ENCODE measurements at places on chromosomes 12 and 14.
A peak's percentile ranks its signal among the peaks of the same experiment; 100 is the strongest.

DNA sequence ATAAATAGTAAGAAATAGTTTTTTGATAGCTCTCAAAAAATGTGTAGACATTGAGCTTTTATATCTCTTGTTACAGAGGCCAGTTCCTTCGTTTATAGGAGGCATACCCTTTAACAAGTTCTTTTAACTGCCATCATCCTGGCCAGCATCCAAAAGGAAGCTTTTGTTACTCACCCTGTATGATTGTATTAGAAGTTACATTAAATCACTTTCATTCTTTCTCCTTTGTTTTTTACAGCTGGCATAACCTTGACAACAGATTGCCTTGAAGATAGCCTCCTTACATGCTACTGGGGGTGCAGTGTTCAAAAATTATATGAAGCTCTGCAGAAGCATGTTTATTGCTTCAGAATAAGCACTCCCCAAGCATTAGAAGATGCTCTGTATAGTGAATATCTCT lies 20.1 kb downstream of the CGRRF1 start:
- DNase-seq, result no peak

- no peak for DNase-seq
These were observed 1.8 kb downstream of the OTOGL start for GRCh38 chr12:80101126-80101525.

- DNase-seq, result no peak
These were observed 219.7 kb upstream of the BTG1 start for GRCh38 chr12:92365333-92365732.

- no peak for DNase-seq
These were observed 7.9 kb upstream of the CMKLR1 start for GRCh38 chr12:108346727-108347710.

DNA sequence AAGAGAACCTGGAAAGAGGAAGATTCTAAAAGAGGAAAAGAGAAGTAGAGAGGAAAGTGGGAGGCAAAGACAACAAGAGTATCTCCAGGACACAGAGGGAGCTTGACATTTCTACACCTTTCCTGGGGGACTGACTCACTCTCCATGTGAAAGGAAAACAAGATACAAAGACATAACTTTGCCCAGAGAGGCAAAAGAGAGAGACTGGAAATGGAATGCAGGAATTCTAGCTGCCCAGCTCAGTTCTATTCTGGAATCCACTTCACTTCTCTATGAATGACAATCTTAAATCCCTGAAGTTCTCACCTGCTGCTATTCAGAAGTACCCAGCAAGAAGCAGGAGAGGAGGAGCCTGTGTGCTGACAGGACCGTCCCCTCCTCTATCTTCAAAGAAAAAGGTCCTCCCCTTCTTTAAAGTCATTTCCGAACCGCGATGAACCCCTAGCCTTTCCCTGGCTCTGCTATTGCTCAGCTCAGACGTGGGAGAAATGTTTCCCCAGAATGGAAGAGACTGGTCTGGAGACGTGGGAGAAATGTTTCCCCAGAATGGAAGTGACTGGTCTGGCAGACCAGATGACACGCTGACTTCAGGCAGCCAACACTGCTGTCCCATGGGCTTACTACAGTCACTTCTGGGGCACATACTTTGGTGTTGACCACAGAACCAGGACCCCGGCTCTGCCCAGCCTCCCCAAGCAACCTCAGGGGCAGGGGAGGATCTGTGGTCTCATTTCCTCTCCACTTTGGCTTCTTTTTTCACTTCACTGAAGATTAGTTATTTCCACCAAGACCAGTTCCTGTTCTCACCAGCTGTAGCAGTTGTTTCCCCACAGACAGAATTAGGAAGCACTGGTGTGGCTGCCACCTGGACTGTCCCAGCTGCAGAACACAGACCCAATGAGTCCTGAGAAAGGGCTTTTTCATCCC lies 8.3 kb downstream of the FMNL3 start:
- no peak for DNase-seq

DNA sequence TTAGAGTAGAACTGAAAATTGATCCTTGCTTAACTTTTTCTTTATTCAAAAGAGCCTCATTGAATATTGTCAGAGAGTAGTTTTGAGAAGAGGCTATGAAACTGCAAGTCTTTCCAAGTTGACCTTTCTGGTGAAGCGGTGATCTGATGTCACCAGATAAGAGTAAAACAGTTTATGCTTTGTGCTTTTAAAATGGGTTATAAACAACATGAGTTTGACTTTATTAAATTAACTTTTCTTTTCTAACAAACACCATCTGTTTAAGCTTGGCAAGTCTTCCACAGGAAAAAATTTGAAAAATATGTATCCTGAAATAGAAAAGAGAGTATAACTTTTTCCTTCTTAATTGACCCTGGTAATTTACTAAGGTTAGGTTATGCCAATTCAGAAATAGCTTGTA lies 408.7 kb upstream of the NOVA1 start:
- DNase-seq, result no peak

GRCh38 chr14:92971601-92972180 lies 48.7 kb downstream of the CHGA start:
- no peak for DNase-seq

- no peak for DNase-seq
These were observed 406.9 kb downstream of the RAD51B start for GRCh38 chr14:68226523-68226922.

DNA sequence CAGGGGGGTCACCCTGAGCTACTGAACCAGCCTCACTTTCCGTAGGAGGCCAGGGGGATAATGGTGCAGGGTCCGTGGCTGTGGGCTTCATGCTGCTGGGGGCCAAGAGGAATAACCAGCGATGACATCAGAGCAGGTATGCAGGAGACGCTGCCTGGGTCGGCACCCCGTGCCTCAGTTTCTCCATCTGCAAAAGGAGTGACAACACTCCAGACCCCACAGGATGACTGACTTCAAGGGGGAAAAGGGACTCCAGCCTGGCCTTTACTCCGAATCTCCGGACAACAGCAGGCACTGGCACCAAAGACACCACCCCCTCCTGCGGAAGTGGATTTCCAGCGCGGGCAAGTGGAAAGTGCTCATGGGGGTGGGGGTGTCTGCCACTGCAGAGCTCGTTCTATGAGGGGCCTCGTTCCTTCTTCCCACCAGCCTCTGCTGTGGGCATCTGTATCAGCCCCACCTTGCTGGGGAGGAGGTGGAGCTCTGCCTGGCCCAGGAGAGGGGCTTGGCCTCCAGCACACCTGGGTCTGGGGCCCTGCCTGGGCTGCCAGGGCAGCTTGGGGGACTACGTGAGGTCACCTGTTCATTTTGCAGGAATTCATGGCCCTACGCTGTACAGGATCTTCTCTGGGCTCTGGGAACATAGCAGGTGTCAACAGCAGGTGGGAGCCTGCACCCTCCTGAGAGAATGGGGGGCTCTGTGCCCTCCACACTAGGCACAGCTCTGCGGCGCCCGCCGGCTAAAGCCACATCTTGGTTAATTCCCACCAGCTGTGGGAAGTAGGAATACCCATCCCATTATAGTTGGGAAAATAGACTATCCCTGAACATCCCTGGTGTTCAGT lies 216.6 kb upstream of the C14orf180 start:
- no peak for DNase-seq

GRCh38 chr12:42422785-42423184 lies 96.8 kb downstream of the PPHLN1 start:
- no peak for DNase-seq

DNA sequence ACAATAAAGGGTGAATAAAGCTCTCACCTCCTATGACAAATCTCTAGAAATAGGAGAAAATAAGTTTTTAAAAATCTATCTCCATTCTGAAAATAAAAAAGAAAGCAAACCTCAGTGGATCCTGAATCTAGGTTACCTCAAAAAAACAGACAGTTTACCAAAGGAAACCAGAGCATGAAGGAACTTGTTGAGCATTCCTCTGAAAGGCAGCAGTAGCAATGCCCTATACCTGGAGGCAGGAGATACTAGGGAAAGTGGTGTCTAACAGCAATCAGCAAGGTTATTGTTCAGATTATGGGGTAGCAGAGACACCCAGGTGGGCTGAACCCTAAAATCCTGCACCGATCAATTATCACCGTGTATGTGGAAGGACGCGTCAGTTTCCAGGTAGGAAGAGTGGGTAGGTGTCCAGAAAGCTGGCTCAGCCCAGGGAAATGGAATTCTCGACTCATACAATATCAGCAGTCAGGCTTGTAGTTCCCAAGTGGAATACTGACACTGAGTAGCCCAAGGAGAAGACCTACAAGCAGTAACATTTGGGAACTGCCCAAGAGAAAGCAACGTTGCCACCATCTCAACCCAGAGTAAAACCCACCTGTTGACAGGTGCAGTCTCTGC lies 128.3 kb downstream of the ST8SIA1 start:
- DNase-seq, result no peak

DNA sequence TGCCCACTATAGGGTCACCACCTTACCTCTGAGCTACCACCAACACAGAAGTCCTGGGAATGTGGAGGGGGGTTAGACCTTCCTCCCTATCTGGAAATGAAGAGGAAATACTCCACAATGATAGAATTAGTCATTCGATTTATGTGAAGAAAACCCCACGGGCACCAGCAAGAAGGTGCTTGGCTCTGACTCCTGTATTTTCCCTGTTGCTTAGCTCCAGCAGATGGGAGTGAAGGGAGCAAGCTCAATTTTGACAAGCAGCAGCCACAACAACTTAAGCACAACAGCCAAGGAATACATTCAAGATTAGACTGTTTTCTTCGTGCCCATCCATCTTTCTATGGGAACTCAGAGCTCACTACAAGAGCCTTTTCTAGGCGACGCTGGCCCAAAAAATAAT lies 191.7 kb downstream of the SPTSSA start:
- peak; percentile 96 for DNase-seq

DNA sequence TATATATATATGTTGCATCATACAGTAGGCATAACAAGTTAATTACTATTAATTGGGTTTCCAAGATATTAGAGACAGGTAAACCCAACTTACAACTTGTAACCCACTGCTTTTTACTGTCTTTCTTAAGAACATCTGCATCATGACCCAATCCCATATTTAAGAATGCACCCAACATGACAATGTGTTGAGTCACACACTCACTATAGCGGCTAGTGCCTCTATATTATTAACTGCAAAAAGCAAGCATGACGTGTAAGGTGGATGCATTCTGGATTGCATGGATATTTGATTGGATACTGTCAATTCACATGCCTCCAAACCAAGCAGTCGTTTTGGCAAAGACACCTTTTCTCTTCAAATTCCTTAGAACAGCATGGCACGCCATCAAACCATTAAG lies 68.2 kb downstream of the KSR2 start:
- no peak for DNase-seq

GRCh38 chr14:20934148-20934762 lies 21.0 kb upstream of the RNASE2 start:
- DNase-seq, result no peak

Measured in brain (organoid and tissue), 16 donors.